Lung microvascular endothelial cell (primary cell): ENCODE measurements at places on chromosomes 13 and 19. TPM values are rescaled to one million over a fixed set of nuclear protein-coding genes. Genes with fewer than 3 reads are reported as not detected.

Gene GNG8
- total RNA-seq, result not detected in 2 replicates

Gene PLA2G4C
- total RNA-seq, result 44.0 and 98.8 TPM in 2 replicates

Gene RFPL4A
- 1.1 and 1.2 TPM in 2 replicates for total RNA-seq

Gene VMAC
- 3.9 and 7.7 TPM in 2 replicates for total RNA-seq

Gene TMC4
- 0.22 TPM in 1 of 2 replicates, not detected in the other for total RNA-seq

Gene LGALS13
- total RNA-seq, result not detected in 2 replicates
